Activated T-cell treated with anti-CD3 and anti-CD28 coated beads, Interleukin-2, amount 50 U/mL, for 72 hours (primary cell): ENCODE measurements at places on chromosomes 4 and X.
A peak's percentile ranks its signal among the peaks of the same experiment; 100 is the strongest.

DNA sequence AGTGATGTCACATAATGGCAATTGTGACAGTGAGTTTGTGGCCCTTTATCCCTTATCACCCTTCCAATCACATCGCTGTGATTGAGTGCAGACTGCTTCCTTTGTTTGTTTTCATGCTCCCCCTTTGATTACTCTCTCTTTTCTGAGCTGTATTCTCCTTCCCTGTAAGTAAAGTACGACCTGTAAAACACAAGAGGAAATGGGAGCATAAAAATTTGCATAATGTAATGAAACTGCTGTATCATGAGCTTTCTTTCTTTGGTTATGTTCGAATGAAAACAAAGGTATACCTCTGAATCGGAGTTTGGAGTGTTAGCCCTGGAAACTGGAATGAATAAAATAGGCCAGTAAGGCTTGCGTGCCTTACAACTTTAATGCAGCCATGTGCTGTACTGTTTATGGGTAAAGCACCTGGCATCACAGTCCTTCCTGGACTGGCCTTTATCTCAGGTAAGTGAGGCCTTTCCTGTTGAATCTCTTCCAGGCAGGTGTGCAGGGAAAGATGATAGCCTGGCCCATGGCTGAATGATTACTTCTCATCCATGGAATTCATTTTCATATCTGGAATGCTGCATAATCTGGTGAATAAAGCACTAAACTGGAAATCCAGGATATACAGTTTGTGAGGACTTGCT lies 26.6 kb upstream of the HS3ST1 start:
- DNase-seq: no peak

GRCh38 chrX:69291116-69291515 lies 125.9 kb upstream of the PJA1 start:
- DNase-seq: no peak

DNA sequence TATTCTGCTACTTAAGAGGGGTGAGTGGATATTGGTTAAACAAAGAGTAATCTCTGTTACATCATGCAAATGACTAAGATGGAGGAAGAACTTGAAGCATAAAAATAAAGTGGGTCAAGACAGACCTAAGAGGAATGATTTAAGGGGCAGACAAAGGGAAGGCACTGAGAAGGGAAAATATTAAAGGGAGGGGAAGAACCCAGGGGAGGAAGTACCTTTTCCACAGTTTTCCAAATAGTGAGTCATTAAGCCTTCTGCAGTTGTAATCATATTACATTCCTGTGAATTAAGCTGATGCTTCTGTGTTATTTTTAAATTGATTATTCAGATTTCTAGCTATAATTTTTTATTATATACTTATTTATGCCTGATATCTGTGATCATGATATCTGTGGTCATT lies 253.3 kb downstream of the CENPC start:
- DNase-seq: no peak

DNA sequence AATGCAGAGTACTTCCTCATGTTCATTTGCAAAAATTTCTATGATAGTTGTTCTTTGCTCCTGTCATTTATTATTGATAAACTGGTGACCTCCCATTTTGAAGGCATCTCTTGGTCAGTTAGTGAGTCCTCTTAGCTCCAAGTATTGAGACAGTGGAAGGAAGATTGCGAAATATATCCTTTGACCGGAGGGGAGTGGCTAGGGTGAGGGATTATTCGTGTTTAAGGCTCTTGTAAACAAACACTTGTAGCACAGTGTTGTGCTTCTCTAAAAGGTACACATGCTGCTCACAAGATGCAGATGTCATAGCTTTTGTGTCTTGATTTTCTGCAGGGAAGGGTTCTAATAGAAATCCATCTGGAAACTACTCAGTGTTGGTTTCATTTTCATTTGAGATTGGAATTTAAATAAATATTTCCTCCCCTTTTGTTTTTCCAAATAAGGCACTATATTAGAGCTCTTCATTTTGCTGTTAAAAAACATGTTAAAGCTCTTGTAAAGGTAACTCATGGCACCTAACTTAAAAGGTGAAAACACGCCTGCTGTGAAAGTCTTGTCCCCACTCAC lies 21.8 kb downstream of the TXLNG start:
- DNase-seq: no peak

DNA sequence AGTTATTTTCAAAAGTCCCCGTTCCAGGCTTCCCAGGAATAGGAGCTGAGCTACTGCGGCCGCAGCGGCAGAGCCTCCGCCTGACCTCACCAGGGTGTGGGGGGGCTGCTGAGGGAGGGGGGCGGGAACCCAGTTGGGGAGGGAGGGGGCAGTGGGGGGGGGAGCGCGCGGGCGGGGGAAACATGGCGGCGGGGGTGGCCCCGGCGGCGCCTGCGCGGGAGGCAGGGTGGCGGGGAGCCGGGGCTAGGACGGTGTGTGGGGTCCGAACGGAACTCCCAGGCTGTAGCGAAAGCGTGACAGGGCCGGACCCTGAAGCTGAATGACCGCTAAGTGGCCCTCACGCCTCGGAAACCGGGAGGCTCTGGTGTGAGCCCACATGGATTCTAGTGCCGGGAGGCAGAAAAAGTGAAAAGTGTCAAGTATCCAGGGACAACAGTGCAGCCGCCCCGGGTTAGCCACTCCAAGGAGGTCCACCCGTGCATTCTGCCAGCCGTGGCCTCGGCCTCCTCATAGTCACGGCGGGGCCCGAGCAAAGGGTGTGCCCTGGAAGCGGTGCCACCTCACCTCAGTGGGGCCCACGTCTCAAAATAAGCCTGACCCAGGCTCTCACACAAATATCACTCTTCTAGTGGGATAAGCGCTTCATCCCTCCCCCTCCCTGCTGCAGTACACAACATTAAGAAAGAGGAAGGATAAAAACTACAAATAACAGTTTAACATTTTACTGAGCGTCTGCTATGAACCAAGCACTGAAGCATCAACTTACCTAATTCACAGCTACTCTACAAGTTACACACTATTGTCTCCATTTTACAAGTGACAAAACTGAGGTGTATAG lies at the start of gene KLHL13:
Gene KLHL13, minus strand, starts transcription at position 98 of the 838 bp plus-strand sequence. CDS start 88,337 bp downstream, outside the sequence.
- peak; percentile 16 for DNase-seq

GRCh38 chrX:154908821-154909220 lies 22.7 kb downstream of the F8A1 start:
- no peak for DNase-seq

DNA sequence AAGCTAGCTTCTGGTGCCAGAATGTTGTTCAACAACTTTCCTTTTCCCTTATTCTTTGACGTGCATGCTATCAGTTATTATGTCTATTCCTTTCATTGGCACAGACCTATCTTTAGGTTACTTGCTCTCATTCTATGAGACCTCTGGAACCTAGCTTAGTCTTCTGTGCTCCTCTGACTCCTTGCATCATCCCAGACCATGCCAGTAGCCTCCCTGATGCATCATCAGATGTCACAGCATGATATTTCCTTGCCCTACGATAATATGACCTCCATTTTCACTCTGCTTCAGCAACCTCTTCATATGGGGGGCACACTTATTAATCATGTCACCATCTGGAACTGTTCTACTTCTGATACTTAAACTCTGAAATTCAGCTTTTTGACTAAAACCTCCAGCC lies 37.2 kb downstream of the CLCN5 start:
- DNase-seq: no peak

DNA sequence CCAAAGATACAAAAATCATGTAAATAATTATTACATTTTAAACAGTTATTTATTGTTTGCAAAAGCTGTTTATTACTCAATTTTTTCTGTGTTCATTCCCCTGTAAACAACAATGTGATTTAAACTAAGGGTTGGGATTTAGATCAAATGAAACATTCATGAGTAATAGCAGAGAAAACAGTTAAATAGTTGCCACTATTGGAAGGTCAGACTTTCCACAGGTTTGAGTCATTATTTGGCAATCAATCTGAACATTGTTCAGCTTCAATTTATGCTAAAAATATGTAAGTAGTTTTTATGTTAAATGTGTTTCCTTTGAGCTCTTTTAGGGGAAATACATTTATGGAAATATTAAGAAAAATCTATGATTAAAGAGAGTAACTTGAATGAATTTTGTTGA lies 144.9 kb downstream of the STIM2 start:
- no peak for DNase-seq

DNA sequence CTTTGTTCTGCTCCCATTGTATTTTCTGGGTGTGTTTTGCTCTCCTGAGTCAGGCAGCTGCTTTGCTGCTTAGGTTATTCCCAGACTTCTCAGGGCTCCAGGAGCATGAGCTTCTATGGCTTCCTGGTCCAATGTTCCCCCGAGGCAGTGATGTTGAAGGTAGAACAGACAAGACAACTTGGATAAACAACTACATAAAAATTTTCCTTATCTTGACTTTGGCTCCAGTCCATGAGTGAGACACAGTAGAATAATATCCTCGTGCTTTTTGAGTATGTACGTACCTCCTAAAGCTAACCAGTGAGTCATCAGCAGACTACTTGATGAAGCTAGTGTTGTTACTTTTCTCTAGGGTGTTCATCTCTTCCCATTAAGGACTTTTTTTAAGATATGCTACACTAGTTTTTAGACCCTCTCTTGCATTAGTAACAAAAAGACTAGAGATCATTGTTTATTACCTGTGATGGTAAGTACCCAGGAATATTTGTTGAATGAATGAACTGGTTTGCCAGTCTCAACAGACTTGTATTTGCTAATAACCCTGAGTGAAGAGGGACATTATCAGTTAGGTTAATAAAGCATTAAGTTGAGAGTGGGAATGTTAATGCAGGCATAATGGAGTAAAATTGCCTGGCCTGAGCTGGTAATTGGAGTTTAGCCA lies 131.9 kb downstream of the FHIP1A start:
- DNase-seq: no peak

DNA sequence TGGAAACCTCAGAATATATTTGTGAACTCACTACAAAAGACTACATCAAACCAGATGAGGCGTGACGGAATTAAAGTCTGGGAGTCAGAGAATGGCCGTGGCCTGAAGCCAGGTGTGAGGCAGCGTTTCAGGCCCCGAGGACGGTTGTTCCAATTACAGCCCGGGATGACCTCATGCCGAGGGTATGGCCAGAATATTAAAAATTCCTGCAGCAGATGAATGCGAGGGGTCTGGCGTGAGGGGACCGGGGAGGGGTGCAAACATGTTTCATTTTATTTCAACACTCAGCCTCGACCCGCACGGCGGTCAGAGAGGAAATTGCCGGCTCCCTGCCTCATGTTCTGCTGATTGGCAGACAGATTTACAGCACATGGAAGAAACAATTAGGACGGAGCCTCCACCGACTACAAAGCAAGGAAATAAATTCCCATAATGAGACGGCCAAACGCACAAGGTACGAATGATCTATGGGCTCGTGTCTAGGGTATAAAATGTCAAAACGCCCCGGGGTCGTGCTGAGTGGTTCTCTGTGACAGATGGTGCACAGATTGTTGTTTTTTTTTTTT lies 289.7 kb downstream of the SHOX start:
- no peak for DNase-seq

DNA sequence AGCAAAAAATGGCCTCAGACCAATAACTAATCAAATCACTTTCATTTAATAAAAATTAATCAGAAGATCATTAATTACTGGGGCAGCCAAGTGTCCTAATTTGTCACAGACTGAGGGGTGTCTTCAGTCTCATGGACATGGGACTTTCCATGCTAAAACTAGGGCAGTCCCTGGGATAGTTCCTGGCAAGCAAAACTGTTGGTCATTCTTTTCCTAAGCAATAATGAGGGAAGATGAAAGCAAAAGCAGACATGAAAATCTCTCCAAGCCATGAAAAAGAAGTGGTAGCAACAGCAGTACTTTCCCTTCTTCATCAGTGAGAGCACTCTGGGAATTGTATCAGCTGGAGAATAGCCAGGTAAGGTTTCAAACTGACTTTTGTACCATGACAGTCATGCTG lies 3.7 kb upstream of the ANTXR2 start:
- no peak for DNase-seq

GRCh38 chrX:13816643-13817627 lies at the start of gene GPM6B:
Gene GPM6B (minus strand): TSS chrX:13817093. CDS start chrX:13816904, 189 bp downstream.
- no peak for DNase-seq

DNA sequence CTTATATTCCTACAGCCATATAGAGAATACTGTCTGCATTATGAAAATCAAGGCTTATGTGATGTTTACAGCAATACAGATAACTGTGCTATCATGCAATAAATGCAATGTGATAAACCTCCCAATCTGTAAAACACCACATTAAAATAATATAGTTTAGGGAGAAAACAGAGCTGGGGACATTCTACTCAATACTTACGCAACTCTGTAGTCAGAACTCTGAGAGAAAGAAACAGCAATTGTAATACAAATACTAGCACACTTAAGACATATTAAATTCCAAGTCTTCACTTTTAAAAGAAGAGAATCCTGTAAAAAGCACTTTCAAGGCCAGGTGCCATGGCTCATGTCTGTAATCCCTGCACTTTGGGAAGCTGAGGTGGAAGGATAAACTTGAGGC lies 61.4 kb downstream of the ANKRD17 start:
- DNase-seq: no peak

- DNase-seq: no peak
Measured at GRCh38 chr4:125891597-125892258, 577.0 kb downstream of the FAT4 start.

DNA sequence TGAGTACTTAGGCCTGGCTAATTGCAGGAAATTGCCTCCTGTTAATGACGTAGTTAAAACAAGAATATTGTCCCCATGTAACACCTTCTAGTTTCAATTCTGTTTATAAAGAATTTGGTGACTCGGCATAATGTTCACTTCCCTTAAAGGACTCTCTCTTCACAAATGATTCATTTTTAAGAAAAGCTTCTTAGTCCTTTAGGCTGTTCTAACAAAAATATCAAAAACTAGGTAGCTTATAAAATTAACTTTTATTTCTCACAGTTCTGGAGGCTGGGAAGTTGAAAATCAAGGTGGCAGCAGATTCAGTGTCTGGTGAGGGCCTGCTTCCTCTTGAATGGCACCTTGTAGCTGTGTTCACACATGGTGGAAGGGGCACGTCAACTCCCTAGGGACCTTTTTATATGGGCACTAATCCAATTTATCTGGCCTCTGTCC lies 23.8 kb downstream of the COL25A1 start:
- no peak for DNase-seq

- DNase-seq: no peak
Measured at GRCh38 chrX:100745806-100746537, 14.1 kb upstream of the SYTL4 start.

DNA sequence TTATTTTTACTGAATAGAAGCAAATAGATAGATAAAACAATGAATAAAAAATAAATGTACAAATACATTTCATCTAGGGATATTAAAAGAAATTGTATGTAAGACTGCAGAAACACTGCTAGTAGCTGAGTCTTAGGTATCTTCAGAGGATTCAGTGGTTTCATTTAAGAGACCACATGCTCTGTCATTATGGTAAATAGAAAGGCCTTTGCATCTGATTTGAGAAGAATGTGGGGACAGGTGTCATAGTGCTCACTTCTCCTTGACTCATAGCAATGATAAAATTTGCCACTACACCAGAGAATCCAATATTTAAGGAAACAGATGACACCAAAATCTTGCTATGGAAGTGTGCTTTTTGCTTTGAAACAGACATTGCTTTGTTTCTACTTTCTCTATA lies 59.8 kb upstream of the PPP1R2C start:
- DNase-seq: no peak

- DNase-seq: no peak
Measured at GRCh38 chrX:150990910-150991309, 7.8 kb downstream of the HMGB3 start.
